ENCODE measurements at places on chromosomes 4 and X.

DNA sequence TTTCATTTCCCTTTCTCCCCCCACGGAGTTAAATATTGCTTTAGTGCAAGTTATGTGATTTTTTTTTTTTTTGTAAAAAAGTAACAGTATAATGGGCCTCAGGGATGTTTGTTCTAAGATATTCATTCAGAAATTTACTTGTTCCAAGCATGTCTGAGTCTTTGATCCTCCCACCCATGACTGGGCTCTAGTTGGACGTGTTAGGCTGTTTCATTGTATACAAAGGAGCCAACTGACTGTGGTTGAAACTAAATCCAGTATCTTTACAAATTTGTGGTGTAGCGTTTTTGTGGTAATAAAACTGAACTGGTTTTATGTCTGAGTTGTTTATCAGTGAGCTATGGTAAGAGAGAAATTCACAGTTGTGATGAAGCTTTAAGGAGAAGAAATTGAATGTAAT lies 74.1 kb downstream of the DOCK11 start:
- no peak for DNase-seq

- no peak for DNase-seq
Measured at GRCh38 chr4:99207911-99208718, 10.9 kb downstream of the ADH6 start.

- no peak for DNase-seq
Measured at GRCh38 chrX:23749576-23749975, 6.5 kb upstream of the ACOT9 start.

DNA sequence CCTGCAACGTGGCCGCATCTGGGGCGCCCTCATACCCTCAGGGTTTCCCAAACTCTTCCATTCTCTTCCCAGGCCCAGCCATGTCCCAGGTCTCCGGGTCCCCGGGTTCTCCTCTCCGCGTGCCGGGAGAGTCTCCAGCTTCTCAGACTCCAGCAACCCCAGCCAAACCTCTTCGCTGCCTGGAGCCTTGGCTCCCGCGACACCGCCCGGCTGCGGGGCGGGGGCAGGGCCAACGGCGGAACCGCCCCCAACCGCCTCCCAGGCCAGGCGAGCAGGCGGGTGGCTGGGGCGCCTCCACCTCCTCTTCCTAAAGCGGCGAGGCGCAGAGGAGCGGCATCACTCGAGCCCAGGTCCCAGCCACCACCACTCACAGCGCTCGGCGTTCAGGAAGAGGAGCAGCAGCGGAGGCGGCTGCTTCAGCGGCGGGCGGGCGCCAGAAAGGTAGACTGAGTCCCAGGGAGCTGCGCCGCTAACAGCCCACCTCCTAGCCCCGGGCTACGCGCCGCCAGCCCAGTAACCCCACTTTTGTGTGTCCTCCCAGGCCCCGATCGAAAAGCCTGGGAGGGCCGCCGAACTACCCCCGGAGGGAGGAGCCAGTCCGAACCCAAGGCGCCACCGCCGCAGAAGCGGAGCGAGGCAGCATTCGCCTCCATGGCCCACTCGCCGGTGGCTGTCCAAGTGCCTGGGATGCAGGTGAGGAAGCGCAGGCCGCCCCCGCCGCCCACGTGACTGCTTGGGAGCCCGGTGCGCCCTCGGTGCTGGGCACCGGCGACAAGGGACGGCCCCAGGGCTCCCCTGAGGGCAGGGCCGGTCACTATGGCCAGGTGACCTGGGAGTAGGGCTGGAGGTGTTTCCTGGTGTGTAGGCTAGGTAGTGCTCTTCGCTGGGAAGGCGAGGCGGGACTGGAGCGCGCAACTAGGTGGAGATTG lies at the start of gene STK26:
TSS of gene STK26 (plus strand) at position 336 of the 929 bp plus-strand sequence. CDS start at position 652, 316 bp downstream.
- DNase-seq: peak; percentile 77

DNA sequence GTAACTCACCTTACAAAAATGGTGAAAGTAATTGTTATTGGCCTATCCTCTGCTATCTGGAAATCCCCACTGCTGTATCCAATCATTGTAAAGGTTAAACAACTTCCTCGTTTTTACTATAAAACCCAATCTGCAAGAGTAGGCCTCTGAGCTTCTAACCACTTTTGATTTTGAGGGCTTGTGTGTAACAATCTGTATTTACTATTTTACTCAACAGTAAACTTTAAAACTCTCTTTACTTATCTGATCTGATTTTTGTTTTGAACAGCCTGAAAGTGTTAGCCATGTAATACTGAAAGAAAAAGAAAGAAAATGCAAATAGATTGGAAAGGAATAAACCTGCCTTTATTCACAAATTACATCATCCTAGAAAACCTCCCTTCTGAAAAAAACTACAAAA lies 63.1 kb downstream of the SLC10A7 start:
- DNase-seq: no peak

- DNase-seq: no peak
Measured at GRCh38 chr4:83231620-83232076, 53.0 kb downstream of the COQ2 start.

- no peak for DNase-seq
Measured at GRCh38 chr4:38180456-38180855, 220.3 kb downstream of the PTTG2 start.

Measured in right cardiac atrium (tissue), 5 donors.